NCI-H1105 treated with DMSO at 0.1 percent for 48 hours (cell line): ENCODE measurements at places on chromosomes 12 and 14.

GRCh38 chr12:83827860-83828259, 1084.7 kb downstream of the SLC6A15 start:
- DNase-seq: no peak

DNA sequence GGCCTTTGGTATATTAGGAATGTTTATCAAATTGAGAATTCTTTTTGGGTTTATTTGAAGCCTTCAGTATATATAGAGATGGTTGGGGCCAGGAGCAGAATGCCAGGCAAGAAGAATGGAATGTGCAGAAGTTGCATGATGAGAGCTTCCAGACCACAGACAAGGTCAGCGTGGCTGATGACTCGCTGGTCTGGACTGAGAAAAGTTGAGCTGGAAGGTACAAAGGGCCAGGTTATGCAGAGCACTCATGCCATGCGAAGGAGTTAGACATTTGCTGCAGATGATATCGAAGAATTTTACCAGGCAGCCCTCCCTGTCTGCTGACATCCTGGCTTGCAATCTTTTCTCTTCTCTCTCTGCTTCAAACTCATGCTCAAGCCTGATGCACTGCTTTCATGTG, 196.2 kb upstream of the ARHGAP5 start:
- DNase-seq: no peak

- no peak for DNase-seq
Measured at GRCh38 chr12:83016218-83016835, 329.6 kb downstream of the TMTC2 start.

- peak; percentile 28 for DNase-seq
Measured at GRCh38 chr12:42326541-42327226, 717 bp downstream of the PPHLN1 start.

DNA sequence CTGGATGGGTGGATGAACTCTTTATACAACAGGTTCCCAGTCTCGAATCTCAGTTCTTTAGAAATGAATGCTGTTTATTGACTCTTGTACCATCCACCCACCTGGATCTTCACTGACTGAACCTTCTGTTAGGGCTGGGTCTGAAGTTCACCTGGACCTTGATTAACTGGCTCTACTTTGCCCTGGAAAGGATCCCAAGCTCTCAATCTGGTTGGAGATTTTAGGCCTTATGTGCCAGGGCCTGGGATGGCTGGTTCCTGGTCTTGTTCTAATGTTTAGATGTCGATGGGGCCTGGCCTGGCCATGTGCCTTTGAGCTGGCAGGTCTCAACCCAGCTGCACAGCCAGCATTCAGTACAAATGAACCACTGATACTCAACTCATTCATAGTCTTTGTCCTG, 76.5 kb upstream of the MED13L start:
- no peak for DNase-seq

GRCh38 chr12:55970775-55971174, 3.1 kb upstream of the RAB5B start:
- DNase-seq: no peak

GRCh38 chr14:93040443-93040842, 75.3 kb downstream of the ITPK1 start:
- no peak for DNase-seq
